Activated naive CD4-positive, alpha-beta T cell treated with anti-CD3 and anti-CD28 coated beads, Interleukin-2, amount 50 U/mL, for 16 hours (primary cell): ENCODE measurements at places on chromosomes 4 and X.
A peak's percentile ranks its signal among the peaks of the same experiment; 100 is the strongest.

DNA sequence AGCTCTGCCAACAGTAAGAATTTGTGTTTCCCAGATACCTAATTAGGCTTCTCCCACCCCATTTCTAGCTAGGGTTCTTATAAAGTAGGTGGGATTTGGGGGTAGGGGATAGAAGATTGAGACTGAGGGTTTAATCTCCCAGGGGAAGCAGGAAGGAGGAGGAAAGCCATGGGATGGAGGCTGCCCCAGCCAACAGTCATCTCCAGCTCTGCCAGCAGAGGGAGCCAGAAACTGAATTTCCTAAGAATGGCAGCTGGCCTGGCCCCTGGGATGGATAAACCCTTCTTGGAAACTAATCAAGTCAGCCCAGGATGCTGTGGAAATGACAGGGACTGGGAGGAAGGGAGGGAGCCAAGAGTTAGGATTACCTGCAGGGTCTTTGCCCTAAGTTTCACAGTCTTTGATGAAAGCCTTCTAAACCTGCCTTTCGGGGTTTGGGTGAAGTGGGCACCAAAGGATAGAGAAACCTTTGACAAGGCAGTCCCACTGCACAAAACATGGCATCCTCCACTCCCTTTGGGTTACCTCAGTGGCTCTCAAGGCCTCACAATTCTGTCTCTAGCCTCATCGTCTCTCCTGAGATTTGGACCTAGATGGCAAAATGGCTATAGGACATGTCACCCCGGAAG is 6.7 kb upstream of the ERCC6L start:
- peak; percentile 31 for DNase-seq

DNA sequence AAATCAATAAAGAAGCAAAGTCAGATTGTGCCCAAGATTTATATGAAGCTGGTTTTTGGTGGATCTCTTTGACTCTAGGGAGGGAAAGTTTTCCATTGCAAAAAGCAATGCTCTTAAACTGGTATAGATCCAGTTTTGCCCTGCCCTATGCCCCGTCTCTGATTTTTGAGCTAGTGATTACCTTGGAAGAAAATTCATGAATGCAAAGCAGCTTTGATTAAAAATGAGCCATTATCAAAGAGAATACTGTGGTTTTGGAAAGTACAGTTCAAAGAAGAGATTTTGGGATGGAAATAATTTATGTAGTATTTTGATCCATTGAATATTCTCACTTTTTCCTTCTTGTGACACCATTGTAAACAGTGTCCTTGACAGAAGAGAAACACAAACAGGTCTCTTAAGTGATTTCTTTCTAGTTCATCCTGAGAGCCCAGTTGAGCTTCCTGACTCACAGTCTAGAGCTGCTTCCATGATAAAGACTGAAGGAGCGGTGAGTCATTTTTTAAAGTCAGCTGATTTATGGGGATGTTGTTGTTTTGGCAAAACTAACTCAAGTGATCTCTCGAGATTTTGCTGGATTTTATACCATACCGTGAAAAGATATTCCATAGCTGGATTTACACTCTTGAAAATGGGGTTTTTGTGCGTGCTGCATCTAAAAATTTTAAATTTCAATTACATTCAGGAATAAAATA is 76.7 kb downstream of the AFF1 start:
- DNase-seq: no peak

DNA sequence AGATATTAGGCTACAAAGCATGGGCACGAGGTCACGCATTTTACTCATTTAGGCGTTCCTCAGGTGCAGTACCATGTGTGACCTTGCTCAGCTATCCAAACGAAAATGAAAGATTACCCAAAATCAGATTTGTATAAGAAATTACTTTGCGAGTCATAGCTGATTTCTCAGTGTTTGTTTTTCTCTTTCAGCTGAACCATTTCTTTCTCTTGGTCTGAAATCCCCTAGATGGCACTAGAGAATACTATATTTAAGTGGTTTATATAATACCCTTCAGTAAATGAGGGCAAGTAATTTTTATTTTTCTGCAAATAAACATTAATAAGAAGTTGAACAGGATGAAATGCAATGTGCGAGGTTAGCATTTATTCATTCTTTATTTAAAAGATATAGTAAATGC is 496.6 kb downstream of the STIM2 start:
- DNase-seq: no peak

DNA sequence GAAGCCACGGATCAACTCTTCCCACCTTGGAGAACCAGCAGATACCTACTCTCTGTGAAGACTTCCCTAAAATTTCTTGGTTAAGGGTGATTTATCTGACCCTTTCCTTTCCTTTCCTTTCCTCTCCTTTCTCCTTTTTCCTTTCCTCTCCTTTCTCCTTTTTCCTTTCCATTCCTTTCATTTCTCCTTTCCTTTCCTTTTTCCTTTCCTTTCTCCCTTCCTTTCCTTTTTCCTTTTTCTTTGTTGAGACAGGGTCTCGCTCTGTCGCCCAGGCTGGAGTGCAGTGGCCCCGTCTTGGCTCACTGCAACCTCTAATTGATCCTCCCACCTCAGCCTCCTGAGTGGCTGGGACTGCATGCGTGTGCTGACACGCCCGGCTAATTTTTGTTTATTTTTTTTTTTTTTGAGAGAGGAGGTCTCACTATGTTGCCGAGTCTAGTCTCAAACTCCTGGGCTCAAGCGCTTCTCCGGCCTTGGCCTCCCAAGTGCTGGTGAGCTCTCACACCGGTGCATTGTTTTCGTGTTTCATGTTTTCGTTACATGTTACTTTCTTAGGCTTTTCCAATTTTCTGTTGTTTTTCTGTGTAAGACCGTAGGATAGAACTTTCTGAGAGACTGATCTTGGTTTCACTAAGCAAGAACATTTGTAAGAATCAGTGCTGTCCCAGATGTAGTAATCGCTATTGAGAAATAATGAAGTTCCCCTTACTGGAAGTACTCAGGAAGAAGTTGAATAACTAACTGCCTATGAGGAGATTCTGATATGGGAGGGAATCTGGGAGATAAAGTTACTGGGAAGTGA is 2.0 kb downstream of the TMEM165 start:
- DNase-seq: no peak

GRCh38 chr4:142092941-142093340 is 456.6 kb downstream of the IL15 start:
- no peak for DNase-seq

GRCh38 chr4:162343967-162344366 is 180.2 kb upstream of the FSTL5 start:
- no peak for DNase-seq

- DNase-seq: no peak
Observed at GRCh38 chr4:19380600-19380999, 871.1 kb upstream of the SLIT2 start.

DNA sequence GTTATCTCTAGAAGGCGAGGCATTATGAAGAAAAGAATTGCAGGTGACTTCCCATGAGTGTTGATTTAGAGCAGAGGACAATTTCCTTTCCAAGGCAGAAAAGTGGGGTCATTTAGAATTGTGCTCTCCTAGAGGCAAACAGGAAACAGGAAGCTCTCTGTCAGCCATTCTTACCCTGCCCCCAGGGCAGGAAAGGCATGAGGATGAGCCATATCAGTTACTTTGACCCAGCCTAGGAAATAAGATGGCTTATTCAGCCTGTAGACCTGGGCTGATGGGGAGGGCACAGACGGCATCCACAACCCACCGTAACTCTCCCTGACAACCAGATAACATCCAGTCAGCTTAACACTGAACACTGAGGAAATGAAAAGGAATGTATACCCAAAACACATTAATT is 88.8 kb upstream of the KDR start:
- DNase-seq: no peak

- no peak for DNase-seq
Observed at GRCh38 chrX:151904989-151905388, 7.7 kb upstream of the MAGEA4 start.

DNA sequence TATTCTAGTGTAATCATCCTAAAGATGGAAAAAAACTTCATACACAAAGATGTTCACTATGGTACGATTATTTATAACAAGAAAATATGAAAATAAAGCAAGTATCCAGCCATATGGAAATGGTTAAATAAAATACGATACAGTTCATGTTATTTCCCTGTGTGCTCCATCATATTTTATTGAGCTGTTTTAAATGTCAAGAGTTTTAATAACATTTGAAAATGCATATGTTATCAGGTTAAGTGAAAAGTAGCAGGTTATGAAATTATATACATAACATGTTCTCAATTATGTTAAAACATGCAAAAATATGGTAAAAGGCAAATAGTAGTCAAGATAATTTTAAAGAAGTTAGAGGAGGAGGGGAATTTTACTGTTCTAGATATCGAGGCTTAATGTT is 192.0 kb downstream of the HNRNPD start:
- no peak for DNase-seq

- no peak for DNase-seq
Observed at GRCh38 chrX:107384397-107385105, 64.9 kb upstream of the FRMPD3 start.

- no peak for DNase-seq
Observed at GRCh38 chr4:150087006-150087405, 8.8 kb downstream of the DCLK2 start.

- no peak for DNase-seq
Observed at GRCh38 chr4:174423257-174423944, 98.9 kb downstream of the HPGD start.

GRCh38 chr4:140098455-140099160 is 55.4 kb downstream of the MAML3 start:
- no peak for DNase-seq

DNA sequence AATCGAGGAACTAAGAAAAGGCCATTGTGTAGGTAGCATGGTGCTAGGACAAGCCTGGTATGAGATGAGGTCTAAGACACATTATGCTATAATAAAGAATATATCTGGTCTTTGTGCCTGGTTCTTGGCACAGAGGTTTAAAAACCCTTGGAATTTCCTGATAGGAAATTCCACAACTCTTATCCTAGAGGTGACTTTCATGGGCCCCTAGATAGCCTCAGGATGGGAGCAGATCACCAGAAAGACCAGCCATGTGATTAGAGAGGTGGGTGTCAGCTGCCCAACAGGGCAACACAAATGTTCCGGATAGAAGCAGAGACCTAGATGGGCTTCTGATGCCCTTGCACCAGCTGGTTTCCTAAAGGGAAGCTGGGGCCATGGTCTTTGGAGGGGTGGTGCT is 107.2 kb downstream of the SCD5 start:
- DNase-seq: no peak

- no peak for DNase-seq
Observed at GRCh38 chr4:86338989-86339388, 20.9 kb downstream of the MAPK10 start.

GRCh38 chrX:101206471-101206870 is 13.1 kb upstream of the DRP2 start:
- DNase-seq: no peak

- DNase-seq: peak; percentile 56
Observed at GRCh38 chrX:71282514-71283402, 677 bp upstream of the NONO start.

GRCh38 chrX:48848847-48849246 is 13.4 kb upstream of the PCSK1N start:
- DNase-seq: no peak

DNA sequence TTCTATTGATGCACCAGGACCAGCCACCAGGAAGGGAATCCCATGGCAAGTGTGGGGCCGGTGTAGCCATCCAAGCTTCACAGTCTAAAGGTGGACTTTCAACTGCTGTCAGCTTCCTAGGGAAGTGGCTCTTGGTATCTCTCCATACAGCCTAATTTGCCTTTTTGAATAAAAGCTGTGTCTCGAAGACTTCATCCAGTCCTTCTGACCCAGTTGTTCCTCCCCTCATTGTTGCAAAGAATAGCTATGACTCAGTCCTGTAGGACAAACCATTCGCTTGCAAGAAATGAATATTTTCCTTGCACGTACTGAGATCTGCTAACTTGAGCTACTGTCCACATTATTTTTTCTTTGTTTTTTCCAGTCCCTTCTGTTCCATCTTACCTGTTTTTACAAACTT is 145.1 kb upstream of the CTSO start:
- no peak for DNase-seq

GRCh38 chr4:39348371-39349315 is 17.5 kb downstream of the RFC1 start:
- no peak for DNase-seq
